ENCODE measurements at places on chromosomes 1 and 21.

- DNase-seq, result no peak
Observed at GRCh38 chr1:226600254-226600653, 51.7 kb downstream of the STUM start.

GRCh38 chr21:40819071-40819900 lies 27.7 kb downstream of the DSCAM start:
- no peak for DNase-seq

GRCh38 chr21:15761507-15762100 lies 31.8 kb downstream of the USP25 start:
- DNase-seq, result no peak

DNA sequence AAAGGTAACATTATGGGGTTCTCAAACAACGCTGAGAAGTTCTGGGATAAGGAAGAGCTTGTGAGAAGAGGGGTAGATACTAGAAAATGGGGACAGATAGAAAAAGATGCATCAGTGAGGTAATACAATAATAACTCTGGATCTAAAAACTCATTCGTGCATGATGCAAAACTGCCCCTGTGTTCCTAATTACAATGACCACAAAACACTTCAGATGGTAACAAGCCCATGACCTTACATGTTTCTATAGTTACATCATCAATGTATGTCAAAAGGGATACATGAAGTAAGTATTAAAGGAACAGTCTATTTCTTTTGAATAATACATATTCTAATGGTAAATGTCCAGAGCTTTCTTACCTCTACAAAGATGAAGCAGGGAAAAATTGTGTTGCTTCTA lies 110.6 kb upstream of the PLPPR5 start:
- no peak for DNase-seq

GRCh38 chr1:221562542-221563475 lies 179.1 kb downstream of the DUSP10 start:
- DNase-seq, result no peak

GRCh38 chr1:162943622-162944021 lies 82.6 kb upstream of the CCDC190 start:
- DNase-seq, result no peak

- DNase-seq, result no peak
Observed at GRCh38 chr1:228181645-228182034, 16.0 kb downstream of the IBA57 start.

GRCh38 chr1:12148160-12148957 lies 18.4 kb upstream of the TNFRSF1B start:
- DNase-seq, result no peak

GRCh38 chr1:178713259-178713658 lies 11.8 kb upstream of the RALGPS2 start:
- DNase-seq, result peak; percentile 28

- DNase-seq, result no peak
Observed at GRCh38 chr1:223860051-223860622, 14.4 kb upstream of the TP53BP2 start.

GRCh38 chr1:93541045-93541444 lies 93.1 kb downstream of the FNBP1L start:
- no peak for DNase-seq

DNA sequence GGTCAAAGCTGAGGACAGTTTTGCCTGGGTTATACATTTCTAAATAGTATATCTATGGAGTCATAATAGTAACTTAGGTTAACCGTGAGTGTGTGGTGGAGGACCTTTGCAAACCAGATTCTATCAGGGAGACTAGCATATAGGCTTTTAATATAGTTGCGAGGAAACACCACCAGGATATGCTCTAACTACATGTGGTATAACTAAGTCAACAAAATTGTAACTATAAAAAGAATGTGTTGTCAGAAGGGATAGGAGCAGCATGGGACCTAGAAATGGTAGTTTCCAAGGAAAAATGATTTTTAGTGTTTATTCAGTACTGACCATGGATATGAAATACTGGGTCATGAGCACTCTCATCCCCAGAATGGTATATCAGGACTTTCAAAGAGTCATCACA lies 338.1 kb downstream of the TGFB2 start:
- DNase-seq, result no peak

GRCh38 chr1:202615501-202616354 lies 94.5 kb downstream of the SYT2 start:
- DNase-seq, result peak; percentile 88

- DNase-seq, result no peak
Observed at GRCh38 chr1:184189361-184189760, 137.8 kb downstream of the TSEN15 start.

DNA sequence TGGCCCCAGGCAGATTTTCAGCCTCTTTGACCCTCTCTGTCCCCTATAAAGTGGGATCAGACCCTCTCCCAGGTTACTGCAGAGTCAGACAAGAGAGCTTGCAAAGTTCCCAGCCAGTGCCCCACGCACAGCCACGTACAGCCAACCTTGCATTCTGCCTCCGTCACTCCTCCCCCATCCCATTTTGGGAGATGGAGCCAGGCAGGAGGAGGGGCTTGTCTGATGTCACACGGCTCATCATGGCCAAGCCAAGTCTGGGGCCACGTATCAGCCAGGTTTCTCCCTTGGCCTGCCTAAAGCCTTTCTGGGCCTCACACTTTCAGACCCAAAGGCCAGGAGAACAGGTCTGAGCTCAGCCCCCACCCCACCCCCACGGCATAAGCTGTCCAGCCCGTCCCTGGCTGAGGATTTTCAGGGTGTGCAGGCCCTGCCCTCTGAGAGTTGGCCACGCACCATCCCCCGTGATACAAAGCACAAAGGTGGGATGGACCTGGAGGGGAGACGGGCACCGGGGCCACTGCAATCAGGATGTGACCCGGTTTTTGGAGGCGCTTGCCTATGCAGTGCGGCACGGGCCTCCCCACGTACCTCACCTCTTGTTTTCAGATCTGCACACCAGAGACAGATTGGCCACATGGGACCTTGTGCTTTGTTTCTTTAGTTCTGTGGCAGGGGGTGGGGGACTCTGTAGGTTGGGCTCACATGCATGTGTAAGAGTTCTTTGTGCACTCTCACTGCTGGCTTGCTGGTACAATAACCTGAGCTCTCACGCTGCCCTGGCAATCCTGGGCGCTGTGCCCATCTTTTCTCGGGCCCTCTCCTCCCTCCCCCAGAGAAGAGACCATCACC lies 47.6 kb downstream of the TRIM11 start:
- DNase-seq, result no peak

DNA sequence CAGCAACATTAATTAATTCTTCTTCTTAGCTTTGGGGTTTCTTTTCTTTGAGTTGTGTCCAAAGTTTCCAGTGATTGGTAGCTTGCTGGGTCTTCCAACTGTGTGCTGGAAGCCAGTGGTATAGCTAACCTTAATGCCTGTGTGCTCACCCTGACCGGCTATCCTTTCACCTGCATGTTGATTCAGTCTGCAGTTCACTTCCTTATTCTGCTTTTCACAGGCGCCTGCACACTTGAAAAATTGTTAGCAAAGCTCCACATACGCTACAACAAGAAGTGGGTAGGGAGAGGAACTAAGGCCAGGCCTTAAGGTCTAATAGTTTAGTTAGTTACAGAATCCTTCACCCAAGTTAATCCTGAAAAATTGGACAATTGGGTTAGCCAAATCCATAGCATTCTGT lies 35.7 kb downstream of the NCF2 start:
- DNase-seq, result no peak

DNA sequence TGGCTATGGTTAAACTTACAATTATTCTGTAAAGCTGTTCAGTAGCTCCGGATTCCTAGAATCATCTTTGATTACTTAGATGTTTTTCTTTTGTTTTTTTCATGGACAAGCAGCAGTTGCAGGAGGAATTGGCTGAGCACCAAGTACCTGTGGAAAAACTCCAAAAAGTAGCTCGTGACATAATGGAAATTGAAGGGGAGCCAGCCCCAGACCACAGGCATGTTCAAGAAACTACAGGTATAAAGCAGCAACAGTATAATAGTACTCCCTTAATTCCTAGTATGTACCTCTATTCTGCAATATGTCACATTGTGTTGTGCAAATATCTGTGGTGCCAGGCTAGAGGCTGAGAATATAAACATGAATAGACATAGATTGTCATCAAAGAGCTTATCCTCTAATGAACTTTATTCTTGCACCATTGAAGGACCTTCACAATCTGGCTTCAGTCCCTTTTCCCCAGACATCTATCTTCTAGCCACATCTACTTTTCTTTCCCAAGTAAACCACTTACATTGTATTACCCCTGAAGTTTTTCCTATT lies 132.3 kb upstream of the BMP8A start:
- no peak for DNase-seq

DNA sequence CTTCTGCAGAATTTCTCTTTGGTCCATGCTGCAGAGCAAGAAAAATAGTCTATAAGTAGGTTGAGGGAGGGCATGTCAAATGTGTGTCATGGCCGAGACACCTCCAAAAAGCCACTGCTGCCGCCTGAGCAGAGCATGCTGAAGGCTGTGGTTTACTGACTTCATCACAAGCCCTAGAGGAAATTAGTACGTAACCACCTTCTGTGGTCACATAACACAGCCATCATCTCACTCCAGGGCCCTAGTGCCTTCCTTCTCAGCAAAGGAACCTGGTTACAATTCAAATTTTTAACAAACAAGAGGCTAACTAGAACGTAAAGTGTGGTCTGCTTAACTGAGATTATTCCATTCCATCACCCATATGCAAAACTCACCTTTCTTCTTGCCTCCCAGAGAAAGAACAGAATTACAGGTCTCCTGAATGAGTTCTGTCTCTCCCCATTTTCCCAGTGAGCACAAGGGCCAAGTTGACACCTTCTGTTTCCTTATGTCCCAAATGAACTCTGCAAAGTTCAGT lies at the start of gene PTPN22:
TSS of gene PTPN22 (minus strand) at position 116 of the 517 bp plus-strand sequence.
- DNase-seq, result peak; percentile 53

- peak; percentile 41 for DNase-seq
Observed at GRCh38 chr1:7755448-7755847, 15.6 kb upstream of the VAMP3 start.

GRCh38 chr1:247218121-247218651 lies 37.7 kb upstream of the VN1R5 start:
- no peak for DNase-seq

DNA sequence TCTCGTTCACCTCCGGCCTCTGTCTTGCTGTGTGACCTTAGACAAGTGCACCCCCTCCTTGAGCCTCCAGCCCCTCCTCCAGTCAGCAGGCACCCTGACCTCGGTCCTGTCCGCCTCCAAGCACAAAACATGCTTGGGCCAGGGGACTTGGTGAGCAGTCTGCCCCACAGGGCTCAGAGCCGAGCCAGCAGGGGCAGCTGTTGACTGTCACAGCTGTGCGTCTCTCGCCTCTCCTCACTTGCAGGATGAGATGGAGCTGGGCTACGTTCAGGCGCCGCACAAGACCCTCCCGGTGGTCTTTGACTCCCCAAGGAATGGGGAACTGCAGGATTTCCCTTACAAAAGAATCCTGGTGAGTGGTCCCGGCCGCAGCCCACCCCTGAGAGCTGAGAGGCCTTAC lies 24.2 kb downstream of the PADI3 start:
- no peak for DNase-seq

DNA sequence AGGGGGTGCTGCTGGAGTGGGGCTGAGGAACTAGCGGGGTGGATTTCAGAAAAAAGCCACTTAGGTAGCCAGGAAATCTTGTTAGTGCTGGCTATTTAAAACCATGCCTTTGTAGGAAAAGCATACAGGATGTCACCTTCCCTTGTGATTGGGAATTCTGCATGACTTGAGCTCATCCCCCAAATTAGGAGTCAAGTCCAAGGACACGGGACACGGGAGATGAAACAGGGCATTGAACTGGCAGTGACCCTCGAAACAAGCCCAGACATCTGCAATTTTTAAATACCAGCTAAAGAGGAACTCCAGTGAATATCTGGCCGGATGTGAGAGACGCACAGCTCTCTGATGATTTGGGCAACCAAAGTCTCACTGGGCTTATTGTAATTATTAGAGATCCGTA lies 32.8 kb downstream of the C2CD2 start:
- no peak for DNase-seq

- peak; percentile 70 for DNase-seq
Observed at GRCh38 chr21:34844013-34844923, 175.5 kb downstream of the CLIC6 start.

- DNase-seq, result no peak
Observed at GRCh38 chr1:226350519-226350865, 41.5 kb upstream of the LIN9 start.

DNA sequence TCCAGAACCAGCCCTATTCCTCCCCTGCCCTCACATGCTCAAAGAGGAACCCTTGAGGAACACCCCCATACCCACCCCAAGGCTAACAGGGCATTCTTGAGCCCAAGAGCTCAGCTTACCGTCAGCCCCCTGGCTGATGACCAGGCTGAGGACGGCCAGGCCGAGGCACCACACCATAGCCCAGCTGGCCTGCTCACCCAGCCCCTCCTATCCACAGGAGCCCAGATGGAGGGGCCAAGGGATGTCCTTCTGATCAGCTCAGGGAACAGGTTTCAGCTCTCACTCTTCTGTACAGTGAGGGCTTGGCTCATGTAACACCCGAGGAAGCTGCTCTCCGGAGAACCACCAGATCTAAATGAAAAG lies 2.2 kb downstream of the IGSF9 start:
- DNase-seq, result no peak

DNA sequence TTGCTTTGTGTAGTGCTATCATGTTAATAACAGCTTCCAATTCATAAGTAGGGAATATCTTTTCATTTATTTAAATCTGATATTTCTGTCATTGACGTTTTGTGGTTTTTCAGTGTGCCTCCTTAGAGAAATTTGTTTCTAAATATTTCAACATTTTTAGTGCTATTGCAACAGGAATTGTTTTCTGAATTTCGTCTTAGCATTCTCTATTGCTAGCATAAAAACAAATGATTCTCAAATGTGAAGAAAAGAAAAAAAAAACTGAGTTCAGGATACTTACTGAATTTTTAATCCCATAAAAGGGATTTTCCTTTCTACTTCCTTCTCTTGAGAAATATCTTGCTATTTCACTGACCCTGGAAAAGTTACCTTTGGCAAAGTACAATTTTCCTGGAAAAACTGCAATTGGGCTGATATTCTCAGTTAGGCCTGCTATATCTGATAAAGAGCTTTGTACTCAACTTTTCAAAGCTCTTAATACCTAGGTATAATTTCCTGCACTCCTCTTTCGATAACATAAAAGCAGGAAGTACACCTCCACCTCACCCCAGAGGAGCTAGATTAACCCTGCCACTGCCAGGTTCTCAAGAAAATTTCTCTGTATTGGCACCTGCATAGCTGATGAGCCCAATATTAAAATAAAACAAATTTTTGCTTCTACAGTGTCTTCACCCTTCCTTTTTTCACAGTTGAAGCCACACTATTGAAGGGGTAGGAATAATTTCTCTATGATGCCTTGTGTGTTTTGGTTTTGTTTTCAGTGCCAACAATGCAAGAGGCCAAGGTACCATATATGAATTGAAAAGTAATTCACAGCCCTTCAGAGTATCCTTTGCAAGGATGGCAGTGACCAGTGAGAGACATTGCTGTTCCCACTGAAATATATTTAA lies 35.6 kb downstream of the PTPN14 start:
- DNase-seq, result no peak
